ENCODE measurements at places on chromosomes 2 and 18. TPM values are rescaled to one million over a fixed set of nuclear protein-coding genes. Genes with fewer than 3 reads are reported as not detected.

GRCh38 chr2:155679647-155680046 lies 652.9 kb downstream of the NR4A2 start:
- no peaks in the 10 kb centered on the region for H3K27me3 ChIP-seq
- no peaks in the 10 kb centered on the region for H3K4me1 ChIP-seq
- no peak overlapping the region for H3K27ac ChIP-seq
- H3K36me3 ChIP-seq = no peaks in the 10 kb centered on the region
- no peak for DNase-seq

DNA sequence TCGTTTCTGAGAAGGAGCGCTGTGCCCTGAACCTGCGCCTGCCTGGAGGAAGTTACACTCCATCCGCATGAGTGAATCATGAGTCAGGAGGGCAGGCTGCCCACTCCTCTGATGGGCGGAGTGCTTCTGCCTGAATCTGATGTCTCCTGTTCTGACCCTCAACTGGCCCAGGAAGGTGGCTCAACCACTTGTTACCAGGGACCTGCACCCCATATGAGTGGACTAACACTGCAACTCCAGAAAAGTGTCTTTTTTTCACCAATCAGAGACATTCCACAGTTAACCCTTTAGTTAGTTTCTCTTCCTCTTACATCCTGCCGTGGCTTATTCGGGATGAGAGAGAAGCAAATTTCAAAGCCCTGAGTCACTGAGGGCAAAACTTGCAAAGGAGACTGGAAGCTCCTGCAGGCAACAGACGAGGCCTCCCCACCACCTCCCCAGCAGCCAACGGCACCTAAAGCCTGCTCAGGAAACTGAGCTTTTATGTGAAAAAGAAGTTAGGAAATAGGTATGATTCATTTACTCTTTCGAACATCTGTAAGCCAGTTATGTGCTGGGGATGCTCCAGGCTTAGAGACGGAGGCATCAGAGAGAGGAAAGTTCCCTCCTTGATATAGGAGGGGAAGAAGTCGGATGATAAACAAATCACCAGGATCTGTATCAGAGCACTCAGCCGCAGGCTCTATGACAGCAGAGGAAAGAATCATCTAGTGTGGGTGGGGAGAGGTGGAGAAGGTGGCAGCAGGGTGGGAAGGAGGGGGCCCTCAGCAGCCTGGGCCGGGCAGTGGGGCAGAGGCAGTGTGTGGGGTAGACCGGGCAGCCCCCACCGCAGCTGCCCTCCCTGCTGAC lies 30.9 kb downstream of the MBP start:
- peak overlapping the region; percentile 43 for H3K27ac ChIP-seq
- no peaks in the 10 kb centered on the region for H3K27me3 ChIP-seq
- peak; percentile 63 for DNase-seq
- peaks cover 65% of the 10 kb centered on the region for H3K4me1 ChIP-seq
- H3K36me3 ChIP-seq = peaks cover 39% of the 10 kb centered on the region
- H3K4me3 ChIP-seq = no peak overlapping the region

- no peak overlapping the region for H3K4me3 ChIP-seq
- peaks cover 40% of the 10 kb centered on the region for H3K4me1 ChIP-seq
- peak; percentile 33 for DNase-seq
These were observed 150.6 kb upstream of the EPC2 start for GRCh38 chr2:148493822-148494563.

- H3K27me3 ChIP-seq = no peaks in the 10 kb centered on the region
- no peak overlapping the region for H3K4me3 ChIP-seq
- no peaks in the 10 kb centered on the region for H3K36me3 ChIP-seq
- no peaks in the 10 kb centered on the region for H3K4me1 ChIP-seq
- no peak for DNase-seq
- H3K27ac ChIP-seq = no peak overlapping the region
These were observed 138.2 kb upstream of the KCTD1 start for GRCh38 chr18:26686532-26686931.

GRCh38 chr2:220962556-220962955 lies 609.5 kb downstream of the EPHA4 start:
- no peaks in the 10 kb centered on the region for H3K27me3 ChIP-seq
- no peak overlapping the region for H3K27ac ChIP-seq
- H3K36me3 ChIP-seq = no peaks in the 10 kb centered on the region
- H3K4me3 ChIP-seq = no peak overlapping the region

- H3K4me3 ChIP-seq = no peak overlapping the region
- H3K36me3 ChIP-seq = no peaks in the 10 kb centered on the region
- H3K27ac ChIP-seq = no peak overlapping the region
- no peaks in the 10 kb centered on the region for H3K4me1 ChIP-seq
These were observed 271.3 kb downstream of the LRATD1 start for GRCh38 chr2:14903709-14904374.

GRCh38 chr2:41836948-41837347 lies 210.9 kb upstream of the PKDCC start:
- H3K4me1 ChIP-seq = peaks cover 15% of the 10 kb centered on the region
- no peaks in the 10 kb centered on the region for H3K36me3 ChIP-seq
- H3K27ac ChIP-seq = no peak overlapping the region
- DNase-seq = peak; percentile 31
- no peak overlapping the region for H3K4me3 ChIP-seq
- H3K27me3 ChIP-seq = peaks cover 14% of the 10 kb centered on the region

GRCh38 chr18:23927821-23928746 lies 86.5 kb upstream of the TTC39C start:
- no peak overlapping the region for H3K4me3 ChIP-seq
- no peaks in the 10 kb centered on the region for H3K27me3 ChIP-seq
- H3K4me1 ChIP-seq = no peaks in the 10 kb centered on the region
- DNase-seq = no peak

GRCh38 chr2:60708630-60709320 lies 47.3 kb upstream of the PAPOLG start:
- DNase-seq = no peak
- no peaks in the 10 kb centered on the region for H3K4me1 ChIP-seq
- no peak overlapping the region for H3K4me3 ChIP-seq
- no peak overlapping the region for H3K27ac ChIP-seq
- no peaks in the 10 kb centered on the region for H3K27me3 ChIP-seq

DNA sequence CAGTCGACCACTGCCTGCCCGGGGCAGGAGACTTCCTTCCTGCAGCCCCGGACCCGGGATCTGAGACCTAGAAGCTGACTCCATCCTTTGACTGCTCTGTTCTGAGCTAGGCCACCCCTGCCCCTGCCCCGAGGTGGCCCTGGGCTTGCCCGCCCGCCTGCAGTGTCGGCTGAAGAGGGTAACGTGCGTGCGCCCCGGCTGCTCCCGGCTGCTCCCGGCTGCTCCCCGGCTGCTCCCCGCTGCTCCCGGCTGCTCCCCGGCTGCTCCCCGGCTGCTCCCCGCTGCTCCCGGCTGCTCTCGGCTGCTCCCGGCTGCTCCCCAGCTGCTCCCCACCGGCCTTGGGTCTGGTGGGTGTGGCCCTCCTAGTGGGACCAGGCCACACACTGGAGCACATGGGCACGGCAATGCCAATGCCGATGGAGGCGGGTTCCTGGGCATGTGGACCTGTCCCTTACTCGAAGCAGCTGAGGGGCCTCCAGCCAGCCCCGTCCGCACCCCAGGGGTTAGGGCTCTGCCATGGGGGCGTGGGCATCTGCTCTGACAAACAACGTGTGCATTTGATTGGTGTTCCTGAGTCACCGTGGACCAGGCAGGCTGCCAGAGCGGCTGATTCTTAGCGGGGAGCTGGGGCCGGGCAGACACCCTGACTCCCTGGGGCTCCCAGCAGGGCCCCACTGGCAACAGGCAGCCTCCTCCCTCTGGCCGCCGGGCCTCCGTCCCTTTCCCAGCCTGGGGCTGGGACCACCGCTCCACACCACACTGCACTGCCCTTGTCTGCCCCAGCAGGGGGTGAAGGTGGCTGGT lies 2.0 kb upstream of the GAL3ST2 start:
- no peaks in the 10 kb centered on the region for H3K27me3 ChIP-seq
- H3K27ac ChIP-seq = no peak overlapping the region
- no peaks in the 10 kb centered on the region for H3K36me3 ChIP-seq
- DNase-seq = no peak
- H3K4me1 ChIP-seq = no peaks in the 10 kb centered on the region
- H3K4me3 ChIP-seq = no peak overlapping the region

GRCh38 chr2:45715601-45716379 lies 64.3 kb downstream of the PRKCE start:
- peaks cover 1% of the 10 kb centered on the region for H3K36me3 ChIP-seq
- no peak overlapping the region for H3K27ac ChIP-seq
- H3K4me3 ChIP-seq = no peak overlapping the region
- no peak for DNase-seq
- H3K27me3 ChIP-seq = no peaks in the 10 kb centered on the region
- peaks cover 9% of the 10 kb centered on the region for H3K4me1 ChIP-seq

DNA sequence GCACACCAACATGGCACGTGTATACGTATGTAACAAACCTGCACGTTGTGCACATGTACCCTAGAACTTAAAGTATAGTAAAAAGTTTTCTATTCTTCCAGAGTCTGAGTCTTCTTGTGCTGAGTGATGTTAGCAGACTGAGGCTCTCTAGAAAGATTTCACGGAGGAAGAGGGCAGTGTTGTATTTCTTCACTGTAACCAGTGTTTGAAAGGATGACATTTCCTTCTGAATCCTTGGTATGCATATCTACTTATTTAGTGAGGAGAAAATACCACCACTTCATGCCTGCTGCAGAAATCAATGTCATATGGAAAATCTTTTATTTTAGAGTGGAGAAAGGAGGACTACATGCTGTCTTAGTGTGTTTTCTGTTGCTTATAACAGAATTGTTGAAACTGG lies 357.1 kb downstream of the CCDC85A start:
- DNase-seq = no peak
- H3K4me1 ChIP-seq = no peaks in the 10 kb centered on the region
- no peaks in the 10 kb centered on the region for H3K27me3 ChIP-seq
- no peak overlapping the region for H3K4me3 ChIP-seq

DNA sequence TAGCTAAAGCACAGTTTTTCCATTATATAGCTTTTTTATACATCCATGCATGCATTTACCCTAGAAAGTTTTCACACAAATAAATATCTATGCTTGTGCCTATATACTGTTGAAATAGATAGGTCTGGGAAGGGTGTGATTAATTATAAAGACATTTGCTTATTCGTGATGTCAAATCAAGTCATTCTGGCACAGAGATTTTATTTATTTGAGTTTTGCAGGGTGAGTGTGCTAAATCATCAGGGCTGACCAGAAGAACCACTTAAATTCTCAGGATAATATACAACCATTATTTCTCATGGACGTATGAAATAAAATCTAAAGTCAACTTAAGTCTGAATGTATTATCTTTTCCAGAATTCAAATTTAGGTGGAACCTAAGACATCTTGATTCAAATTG lies 295.5 kb downstream of the EPHA4 start:
- no peak overlapping the region for H3K27ac ChIP-seq
- no peak for DNase-seq
- no peaks in the 10 kb centered on the region for H3K36me3 ChIP-seq
- H3K27me3 ChIP-seq = no peaks in the 10 kb centered on the region
- no peak overlapping the region for H3K4me3 ChIP-seq

- no peaks in the 10 kb centered on the region for H3K27me3 ChIP-seq
- no peak overlapping the region for H3K4me3 ChIP-seq
- H3K4me1 ChIP-seq = peaks cover 7% of the 10 kb centered on the region
- DNase-seq = peak; percentile 78
- H3K36me3 ChIP-seq = no peaks in the 10 kb centered on the region
These were observed 111.6 kb upstream of the NABP1 start for GRCh38 chr2:191566344-191566743.

DNA sequence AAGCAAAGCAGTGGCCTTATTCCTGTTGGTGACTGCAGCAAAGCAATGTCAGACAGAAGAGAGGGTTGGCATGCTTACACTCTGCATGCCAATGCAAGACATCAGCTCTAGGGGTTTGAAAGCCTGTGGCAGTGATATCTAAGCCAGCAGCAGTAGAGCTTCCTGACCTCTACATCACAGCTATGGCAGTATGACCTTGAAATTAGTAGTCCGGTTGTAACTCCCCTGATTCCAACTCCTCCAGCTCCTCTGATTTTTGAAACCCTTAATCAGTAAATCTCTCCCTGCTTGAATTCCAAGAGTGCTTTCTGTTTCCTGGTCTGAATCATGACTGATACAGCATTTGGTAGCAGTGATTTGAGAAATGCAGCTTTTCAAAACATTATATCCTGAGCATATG lies 60.0 kb upstream of the LRP1B start:
- no peaks in the 10 kb centered on the region for H3K36me3 ChIP-seq
- H3K27ac ChIP-seq = no peak overlapping the region
- H3K4me1 ChIP-seq = peaks cover 4% of the 10 kb centered on the region
- H3K27me3 ChIP-seq = no peaks in the 10 kb centered on the region

DNA sequence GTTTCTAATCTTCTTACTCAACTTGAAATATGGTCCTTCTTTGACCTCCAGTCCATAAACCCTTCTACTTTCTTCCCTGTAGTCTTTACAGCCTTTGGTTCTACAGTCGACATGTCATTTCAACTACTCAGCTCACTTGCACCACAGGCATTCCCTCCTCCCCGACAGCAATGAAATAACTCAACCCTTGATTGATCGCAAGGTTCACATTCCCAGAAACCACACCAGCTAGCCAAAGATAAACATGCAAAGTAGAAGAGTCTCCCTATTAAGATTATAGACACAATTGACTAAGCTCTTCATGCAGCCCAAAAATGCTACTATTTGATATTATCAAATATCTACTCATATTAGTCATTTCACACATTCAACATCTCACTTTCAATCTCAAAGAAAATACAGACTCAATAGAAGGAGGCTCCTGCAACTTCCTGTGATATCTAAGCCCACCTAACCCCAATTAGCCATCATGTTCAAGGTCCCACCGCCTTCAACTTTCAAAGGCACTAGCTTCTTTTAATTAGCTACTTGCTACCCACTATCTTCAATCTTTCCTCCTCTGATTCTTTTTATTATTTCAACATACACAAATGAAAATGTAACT lies 50.8 kb downstream of the RTTN start:
- H3K27me3 ChIP-seq = no peaks in the 10 kb centered on the region
- no peak for DNase-seq
- H3K4me1 ChIP-seq = no peaks in the 10 kb centered on the region

DNA sequence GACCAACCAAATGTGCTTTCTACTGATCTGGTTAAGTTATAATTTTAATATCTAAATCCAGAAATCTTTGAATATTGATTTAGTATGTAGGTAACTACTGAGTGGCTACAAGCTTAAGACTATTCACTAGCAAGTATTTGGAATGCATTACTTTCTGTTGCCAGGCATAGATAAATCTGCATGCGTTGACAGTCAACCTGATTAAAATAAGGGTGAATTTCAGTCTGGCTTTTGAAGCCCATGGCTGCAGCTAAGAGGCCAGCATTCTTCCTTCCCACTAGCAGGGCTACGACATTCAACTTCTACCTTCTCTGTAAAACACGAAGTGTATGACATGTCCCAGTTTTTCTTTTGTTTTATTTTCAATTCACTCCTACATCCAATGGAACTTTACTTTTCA lies 340.6 kb downstream of the EPHA4 start:
- no peak for DNase-seq
- H3K4me1 ChIP-seq = no peaks in the 10 kb centered on the region
- H3K27me3 ChIP-seq = no peaks in the 10 kb centered on the region
- H3K36me3 ChIP-seq = no peaks in the 10 kb centered on the region
- H3K4me3 ChIP-seq = no peak overlapping the region
- no peak overlapping the region for H3K27ac ChIP-seq

The UGT1A5 gene
- not detected for total RNA-seq

The CCDC178 gene
- total RNA-seq = not detected

The TWIST2 gene
- not detected for total RNA-seq

The ATP8B1 gene
- total RNA-seq = 0.27 TPM

The MOGAT1 gene
- not detected for total RNA-seq

The ZNF516 gene
- 27.1 TPM for total RNA-seq

The CFAP210 gene
- total RNA-seq = not detected

The GALNT3 gene
- total RNA-seq = 15.9 TPM
